ENCODE measurements at places on chromosomes 3 and 15.

DNA sequence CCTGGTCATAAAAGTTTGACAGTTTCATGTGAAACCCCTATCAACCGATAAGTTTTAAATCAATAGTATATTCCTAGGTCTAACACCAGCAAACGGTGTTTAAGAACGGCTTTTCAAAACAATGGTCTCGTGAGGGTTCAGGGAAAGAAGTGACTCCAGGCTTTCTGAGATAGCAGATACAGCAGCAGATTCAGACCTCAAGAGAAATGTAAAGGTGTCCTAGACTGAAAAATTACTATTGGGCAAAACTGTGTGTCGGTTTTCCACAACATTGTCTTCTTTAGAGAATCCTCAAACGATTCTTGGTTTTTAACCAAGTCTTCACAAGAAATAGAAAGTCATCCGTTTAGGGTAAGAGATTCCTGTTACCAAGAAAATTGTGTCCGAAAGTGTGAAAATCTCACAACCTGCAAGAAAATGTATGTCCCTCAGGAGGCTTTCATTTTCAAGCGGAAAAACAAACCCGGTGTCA, 1.2 kb downstream of the SETD2 start:
- DNase-seq, result no peak

GRCh38 chr3:22843854-22844253, 359.3 kb upstream of the UBE2E2 start:
- DNase-seq, result no peak

DNA sequence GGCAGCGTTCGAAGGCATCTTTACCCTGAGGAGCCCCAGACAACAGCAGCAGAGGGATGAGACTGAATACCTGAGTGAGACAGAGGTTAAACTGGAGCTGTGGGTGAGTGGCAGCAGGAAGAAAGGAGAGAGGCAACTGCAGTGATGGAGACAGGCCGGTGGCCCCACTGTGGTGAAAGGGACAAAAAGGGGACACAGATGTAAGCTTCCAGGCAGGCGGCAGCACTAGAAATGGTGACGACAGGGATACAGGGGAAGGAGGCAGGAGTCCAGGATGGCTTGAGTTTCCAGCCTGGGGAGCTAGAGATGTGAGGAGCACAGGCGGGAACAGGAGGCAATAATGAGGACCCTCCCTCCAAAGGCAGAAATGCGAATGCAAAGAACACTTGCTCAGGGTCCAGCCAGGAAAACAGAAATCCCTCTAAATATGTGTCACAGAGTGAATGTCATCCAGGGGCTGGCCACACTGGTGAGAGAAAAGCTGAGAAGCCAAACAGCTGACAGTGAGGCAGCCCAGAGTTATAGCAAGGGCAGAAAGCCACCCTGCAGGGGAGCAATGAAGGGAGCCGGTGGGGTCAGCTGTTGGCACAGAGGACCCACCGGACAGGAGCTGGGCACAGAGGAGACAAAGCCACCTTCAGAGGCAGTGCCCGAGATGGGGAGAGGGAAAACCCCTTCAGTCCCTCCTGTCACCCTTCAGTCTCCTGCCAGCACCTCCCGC, 70.1 kb downstream of the TBC1D2B start:
- DNase-seq, result no peak

DNA sequence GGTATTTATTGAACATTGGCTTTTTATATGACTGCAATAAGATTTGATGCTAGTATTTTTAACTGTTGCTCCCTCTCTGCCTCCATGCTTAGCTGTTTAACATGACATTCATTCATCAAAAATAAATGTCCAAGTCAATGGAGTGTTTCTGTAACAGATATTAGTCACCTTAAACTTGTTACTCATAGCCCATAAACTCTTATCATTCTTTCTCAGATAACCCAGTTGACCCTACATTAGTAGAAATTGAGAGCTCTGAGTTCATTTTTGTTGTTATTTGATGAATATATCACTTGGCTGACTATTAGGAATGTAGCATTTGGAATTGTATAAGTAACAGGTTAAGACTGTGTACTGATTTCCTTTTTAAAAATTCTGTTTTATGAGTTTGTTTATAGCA, 201.1 kb downstream of the UBE2E2 start:
- no peak for DNase-seq

DNA sequence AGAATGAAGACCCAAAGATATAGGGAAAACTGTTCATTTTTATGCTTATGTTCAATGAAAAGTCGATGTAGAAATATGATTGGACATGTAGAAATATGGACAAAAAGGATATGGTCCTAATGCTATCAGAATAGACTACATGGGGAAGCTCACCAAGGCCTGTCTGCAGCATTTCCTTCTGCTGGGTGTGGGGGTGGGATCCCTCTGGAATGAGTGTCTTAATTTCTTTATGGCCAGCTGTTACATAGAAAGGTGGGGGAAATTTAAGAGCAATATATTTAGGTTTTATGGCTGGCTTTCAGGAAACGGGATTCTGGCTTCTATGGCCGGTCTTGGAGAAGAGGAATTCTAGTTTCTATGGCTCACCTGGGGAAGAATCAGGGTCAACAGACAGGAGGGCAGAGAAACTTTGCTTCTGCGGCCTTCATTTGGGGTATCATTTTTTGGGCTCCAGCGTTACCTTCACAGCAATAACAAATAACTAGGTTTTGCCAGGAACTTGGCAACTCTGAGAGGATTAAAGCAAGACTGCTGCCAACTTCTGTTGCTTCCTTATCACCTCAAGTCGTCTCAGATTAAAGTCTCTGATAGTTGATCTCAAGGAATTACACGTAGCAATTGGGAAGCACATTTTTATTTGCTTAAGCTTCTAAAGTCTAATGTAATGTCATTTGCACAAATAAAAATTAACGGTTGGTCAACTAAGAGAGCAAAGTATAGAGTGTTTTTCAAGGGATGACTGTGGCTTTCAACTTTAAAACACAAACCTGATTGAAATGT, 57.0 kb upstream of the GATM start:
- no peak for DNase-seq

DNA sequence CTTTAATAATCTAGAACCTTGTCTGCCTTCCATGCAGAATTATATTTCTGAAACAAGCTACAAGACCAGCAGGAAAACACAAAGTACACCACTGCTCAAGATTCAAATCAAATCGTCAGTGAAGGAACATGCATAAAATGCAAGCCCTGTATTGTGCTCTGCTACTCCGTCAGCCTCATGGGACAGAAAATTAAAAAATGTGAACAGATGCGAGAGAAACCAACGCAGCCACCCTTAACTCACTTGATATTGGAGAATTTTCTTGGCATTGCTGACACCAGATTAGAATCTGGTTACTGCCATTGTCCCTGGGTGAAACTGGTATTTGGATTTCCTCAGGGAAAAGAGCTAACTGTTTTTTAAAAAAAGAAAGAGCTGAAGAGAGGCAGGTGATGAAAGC, 23.6 kb downstream of the ANXA2 start:
- DNase-seq, result no peak

DNA sequence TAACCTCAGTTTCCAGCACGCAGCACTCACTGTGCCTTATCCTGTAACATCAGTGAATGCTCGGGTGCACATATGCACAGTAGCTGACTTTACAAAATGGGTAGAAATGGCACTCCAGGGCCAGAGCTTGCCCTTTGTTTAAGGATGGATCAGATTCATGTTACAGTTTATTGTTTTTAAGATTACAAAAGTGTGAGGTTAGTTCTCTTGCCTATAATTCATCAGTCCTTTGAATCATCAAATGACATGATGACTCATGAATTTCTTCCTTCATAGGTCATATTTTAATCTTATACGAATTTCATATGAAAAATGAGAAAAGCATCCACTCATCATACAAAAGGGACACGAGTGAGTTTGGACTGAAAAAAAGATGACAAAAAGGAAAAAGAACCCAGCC, 545.3 kb downstream of the GBE1 start:
- DNase-seq, result no peak
